CD4-positive, alpha-beta memory T cell (primary cell): ENCODE measurements at places on chromosomes 5 and 9.

- DNase-seq: no peak
These were observed 128.4 kb upstream of the IER5L start for GRCh38 chr9:129306318-129306973.

GRCh38 chr9:135246248-135247205 lies 159.1 kb downstream of the OLFM1 start:
- DNase-seq: no peak

DNA sequence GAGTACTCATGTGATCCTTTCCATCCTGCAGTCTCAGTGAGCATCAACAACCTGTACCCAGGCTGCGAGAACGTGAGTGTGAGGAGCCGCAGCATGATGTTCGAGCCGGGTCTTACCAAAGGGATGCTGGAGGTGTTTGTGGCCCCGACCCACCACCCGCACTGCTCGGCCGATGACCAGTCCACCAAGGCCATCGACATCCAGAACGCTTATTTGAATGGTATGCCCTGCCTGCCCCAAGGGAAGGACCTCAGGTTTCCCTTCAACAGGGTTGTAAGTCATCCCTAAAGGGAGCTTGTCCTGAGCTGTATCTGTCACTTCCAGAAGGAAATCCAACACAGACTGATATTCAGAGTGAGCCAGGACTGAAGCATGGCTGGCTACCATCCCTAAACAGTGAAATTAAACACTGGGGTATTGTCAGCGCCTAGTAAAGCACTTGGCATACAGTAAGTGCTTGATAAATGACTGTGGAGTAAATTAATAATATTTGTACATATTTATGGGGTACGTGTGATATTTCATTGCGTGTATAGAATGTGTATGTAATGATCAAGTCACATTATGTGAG lies 39.3 kb upstream of the CTSL start:
- no peak for DNase-seq

GRCh38 chr9:36903541-36904435 lies 130.3 kb downstream of the PAX5 start:
- no peak for DNase-seq

DNA sequence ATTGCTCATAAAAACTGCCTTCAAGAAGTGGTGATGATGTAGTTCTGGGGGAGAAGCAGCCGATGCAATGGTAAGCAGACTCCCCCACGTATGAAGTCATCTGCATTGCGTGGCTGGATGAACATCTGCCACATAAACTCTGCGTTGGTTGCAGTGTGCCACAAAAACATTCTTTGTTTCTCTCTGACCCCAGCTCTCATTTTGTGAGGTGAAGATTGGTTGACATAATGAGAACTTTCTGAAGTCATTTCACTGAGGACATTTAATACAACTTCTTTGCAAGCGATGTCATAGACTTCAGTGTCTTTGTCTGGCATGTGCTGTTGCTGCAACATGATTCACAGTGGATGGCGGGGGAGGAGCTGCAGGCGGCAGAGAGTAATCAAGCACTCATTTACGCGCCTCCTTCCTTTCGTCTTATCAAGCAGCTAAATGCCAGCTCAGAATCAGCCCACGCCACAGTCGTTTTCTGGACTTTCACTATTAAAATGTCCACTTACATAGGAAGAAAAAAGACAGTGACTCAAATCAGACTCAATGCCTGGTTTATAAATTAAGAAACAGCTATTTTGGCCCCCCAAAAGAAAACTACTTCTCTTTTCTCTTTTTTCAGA lies 91.5 kb upstream of the NFIL3 start:
- DNase-seq: no peak

DNA sequence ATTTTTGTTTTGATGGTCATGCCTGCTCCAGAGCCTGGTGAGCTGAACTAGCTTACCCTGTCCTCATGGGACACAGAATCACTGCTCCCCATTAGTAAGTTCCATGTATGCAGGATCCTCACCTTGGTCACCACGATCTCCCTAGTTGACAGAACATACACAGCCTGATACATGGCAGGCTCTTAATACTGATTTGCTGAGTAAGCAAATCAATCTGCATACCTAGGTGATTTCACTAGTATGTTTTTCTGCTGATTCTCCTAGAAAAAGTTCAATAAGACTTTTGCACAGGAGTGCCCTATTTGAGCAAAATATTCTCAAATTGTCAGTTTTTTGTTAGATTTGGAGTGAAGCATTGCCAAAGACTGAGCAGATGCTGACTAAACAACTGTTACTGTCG lies 113.7 kb downstream of the ACER2 start:
- no peak for DNase-seq

DNA sequence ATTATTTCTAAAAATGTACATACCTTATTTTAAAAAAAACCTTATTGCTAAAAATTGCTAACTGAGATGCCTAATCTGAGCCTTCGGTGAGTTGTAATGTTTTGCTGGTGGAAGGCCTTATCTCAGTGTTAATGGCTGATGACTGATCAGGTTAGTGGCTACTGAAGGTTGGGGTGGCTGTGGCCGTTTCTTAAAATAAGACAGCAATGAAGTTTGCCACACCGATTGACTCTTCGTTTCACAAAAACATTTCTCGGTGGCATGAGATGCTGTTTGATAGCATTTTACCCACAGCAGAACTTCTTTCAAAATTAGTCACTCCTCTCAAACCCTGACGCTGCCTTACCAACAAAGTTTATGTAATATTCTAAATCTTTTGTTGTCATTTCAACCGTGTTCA lies 14.7 kb downstream of the CENPK start:
- no peak for DNase-seq

DNA sequence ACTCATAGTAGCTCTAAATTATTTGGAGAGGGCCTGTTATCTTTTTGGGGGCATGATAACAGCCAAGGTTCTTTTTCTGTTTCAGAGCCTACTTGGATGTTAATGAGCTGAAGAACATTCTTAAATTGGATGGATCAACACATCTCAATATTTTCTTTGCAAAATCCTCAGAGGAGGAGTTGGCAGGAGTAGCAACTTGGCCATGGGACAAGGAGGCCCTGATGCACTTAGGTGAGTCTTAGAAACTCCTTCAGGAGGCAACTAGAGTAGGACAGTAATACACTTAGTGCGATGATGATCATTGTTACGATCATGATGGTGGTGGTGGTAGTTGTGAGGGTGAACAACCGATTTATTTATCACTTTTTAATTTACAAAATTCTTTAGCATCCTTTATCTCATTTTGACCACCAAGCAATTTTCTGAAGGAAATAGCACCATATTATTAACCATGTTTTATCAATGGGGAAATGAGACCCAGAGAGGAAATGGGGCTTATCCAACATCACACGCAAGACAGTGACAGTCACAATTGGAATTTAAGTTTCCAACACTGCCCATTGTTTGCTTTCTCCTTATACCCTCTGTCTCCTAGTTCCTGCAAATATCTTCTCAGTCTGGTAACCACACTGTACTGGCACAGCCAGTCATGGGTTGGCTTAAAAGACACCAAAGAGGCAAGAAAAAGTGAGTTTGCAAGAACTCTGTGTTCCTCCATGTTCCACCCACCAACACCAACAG lies 54.0 kb downstream of the PAPPA start:
- DNase-seq: no peak

GRCh38 chr9:37693260-37693659 lies 42.5 kb downstream of the FRMPD1 start:
- no peak for DNase-seq
